ENCODE measurements at places on chromosomes 3 and 15. TPM values are rescaled to one million over a fixed set of nuclear protein-coding genes. Genes with fewer than 3 reads are reported as not detected.

DNA sequence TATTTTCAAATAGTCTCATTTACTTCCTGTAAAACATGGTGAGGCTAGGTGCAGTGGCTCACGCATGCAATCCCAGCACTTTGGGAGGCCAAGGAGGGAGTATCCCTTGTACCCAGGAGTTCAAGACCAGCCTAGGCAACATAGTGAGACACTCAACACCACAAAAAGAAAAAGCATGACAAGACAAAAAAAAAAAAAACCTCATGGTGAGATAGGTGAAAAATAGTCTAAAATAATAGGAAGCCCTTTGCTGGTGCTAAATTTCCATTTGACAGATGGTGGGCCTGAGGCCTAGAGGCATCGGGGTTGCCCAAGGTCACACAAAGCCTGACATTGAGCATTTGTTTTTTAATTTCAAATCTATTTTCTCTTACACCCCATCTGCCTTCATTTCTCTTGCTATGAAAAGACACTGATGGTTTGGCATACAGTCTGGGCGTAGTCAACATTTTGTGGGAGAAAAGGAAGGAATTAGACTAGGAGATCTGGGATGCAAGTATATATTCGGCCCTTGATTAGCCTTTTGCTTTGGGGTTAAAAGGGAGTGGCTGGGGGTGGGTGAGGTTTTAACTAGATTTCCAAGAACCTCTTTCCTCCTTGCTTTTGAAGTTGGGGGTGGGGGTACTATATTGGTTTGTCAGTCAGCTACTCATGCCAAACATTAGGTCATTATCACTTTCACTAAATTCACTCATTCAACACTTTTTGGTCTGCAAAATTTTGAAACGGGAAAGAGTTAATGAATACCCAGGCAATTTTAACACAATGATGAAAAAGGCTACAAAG, 11.3 kb downstream of the RAB8B start:
- DNase-seq: no peak

DNA sequence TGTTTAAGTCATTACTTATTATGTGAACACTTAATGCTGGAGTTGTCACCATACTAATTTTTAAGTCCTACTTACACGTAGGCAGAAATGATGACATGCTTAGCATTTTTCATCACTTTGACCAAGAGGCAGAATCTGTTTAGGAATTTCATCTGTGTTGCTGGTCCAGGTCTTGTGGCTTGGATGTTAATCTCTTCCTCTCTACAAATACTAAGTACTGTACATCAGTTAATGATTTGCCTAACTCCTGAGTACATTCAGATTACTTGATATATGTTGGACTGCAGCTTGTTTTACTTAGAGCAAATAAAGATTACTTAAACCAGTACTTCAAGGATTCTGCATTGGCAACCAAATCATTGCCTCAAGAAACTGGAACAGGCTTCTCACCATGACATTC, 8.6 kb downstream of the SNRK start:
- no peak for DNase-seq

- DNase-seq: no peak
These were observed 16.8 kb downstream of the EXOSC7 start for GRCh38 chr3:44992555-44993470.

DNA sequence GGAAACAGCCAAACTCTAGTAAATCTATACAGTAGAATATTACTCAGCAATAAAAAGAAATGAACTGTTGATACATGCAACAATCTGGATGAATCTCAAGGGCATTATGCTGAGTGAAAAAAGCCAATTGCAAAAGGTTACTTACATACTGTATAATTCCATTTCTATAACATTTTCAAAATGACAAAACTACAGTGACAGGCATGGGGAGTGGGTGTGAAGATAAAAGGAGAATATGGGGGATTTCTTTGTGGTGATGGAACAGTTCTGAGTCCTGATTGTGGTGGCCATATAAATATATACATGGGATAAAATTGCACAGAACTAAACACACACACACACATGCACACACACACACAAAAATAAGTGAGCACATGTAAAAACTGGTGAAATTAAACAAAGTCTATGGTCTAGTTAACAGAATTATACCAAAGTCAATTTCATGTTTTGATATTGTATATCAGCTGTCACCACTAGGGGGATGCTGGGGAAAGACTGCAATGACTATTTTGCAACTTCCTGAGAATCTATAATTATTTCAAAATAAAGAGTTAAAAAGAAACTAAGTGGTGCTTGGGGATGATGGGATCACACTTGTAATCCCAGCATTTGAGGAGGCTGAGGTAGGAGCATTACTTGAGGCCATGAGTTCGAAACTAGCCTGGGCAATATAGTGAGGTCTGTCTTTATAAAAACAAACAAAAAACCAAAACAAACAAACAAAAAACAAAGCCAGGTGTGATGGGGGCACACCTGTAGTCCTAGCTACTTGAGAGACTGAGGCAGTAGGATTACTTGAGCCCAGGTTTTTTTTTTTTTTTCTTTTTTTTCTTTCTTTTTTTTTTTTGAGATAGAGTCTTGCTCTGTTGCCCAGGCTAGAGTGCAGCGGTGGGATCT, 66.0 kb downstream of the SPTSSB start:
- DNase-seq: no peak

DNA sequence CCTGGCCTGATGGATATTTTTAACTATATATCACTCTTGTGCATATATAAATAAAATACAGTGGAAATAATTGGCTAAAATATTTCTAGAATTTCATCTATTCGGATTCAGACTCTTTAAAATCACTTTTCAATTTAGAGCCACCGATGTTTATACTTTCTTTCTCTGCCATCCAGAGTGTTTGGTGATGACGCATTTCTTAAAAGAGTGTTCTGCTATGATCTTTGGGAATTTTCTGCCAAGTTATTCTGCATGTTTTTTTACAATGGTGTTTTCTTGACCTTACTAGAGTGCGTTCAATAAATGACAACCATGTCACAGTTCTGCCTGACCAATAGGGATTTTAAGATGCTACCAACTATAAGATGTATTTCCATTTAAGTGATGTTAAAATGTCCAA, 30.2 kb downstream of the PPP2R3A start:
- DNase-seq: no peak

Gene TRPM1
- not detected for total RNA-seq
